ENCODE measurements at places on chromosomes 4 and X.
A peak's percentile ranks its signal among the peaks of the same experiment; 100 is the strongest.

DNA sequence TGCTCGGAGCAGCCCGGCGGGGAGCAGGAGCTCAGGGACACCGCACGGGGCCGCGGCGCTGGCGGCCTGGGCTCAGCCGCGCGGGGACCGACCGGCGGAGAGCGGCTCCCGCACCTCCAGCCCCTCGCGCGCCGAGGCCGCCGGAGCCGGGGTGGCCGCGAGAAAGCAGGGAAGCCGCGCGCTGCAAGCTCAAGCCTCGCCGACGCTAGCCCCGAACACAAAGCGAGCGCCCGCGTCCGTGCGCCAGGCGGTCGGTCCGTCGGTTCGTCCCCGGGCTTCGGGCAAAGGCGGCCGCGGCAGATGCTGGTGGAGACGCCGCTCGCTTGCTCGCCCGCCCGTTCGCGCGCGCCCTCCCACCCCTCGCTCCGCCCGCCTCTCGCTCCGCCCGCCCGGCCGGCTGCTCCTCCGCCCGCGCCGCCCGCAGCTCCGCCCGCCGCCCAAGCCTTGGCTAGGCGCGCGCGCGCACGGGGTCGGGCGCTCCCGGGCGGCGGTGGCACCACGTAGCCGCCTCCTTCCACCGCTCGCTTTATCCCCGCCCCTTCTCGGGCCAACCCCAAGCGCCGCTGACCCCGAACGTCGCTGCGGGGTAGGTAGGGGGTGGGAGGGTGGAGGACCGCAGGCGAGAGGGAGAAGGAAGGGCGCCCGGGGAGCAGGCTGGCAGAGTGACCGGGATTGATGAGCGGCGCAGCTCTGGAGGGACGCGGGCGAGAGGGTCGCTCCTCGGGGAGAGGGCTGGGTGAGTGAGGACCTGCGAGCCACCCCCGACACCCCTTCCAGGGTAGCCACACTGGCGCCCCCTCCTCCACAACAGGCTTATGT lies at the start of gene TSPAN5:
Gene TSPAN5, minus strand, starts transcription at position 325 of the 819 bp plus-strand sequence.
- peak; percentile 90 for DNase-seq

- DNase-seq: no peak
Observed at GRCh38 chrX:133586443-133586842, 171.2 kb upstream of the GPC4 start.

- no peak for DNase-seq
Observed at GRCh38 chr4:102596532-102596931, 95.4 kb downstream of the NFKB1 start.

DNA sequence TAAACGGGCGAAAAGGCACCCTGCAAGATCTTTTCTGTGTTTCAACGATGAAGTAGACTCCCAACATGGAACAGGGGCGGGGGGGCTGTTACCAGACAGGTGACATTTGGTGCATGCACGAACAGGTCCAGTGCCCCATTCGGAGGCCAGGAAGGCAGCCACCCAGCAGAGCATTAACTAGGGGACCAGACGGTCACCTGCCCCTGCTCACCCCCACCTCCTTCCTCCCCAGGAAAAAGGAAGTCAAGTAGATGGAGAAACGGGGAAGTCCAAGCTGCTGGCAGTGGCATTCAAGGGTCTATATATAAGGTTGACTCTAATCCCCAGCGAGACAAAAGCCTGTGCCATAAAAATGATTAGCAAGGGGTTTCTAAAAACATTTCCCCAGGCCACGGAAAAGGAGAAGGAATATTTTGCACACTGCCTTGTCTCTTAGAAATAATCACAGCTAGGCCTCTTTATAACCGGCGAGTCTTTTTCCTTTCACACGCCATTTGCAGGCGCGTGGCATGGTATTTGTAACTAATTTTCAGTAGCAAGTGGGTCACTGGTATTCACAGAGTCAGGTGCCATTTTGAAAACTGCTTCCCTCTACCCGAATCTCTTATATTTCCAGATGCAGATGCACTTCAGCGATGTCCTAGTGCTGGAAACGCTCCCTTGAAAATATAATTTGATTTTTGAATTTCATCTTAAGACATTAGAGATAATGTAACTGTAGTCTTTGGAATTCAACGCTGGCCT lies 1.2 kb upstream of the TMSB4X start:
- DNase-seq: no peak

DNA sequence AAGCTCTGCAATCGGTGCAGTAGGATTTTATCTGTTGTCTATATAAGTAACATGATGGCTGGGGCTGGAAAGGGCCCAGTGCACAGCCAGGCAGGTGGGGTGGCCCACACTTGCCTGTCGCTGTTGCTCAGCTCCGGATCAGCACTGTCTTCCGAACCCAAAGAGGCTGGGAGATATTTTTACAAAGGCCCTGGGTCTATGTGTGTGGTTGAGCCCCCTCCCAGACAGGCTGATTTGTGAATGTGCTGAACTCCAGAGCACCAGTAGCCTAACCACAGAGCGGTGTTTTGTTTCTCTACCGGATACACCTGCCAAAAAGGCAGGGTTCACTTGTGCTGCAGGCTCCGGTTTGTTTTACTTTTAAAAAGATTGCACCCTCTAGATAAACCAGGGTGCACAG lies 33.5 kb upstream of the CHRNA9 start:
- DNase-seq: no peak

DNA sequence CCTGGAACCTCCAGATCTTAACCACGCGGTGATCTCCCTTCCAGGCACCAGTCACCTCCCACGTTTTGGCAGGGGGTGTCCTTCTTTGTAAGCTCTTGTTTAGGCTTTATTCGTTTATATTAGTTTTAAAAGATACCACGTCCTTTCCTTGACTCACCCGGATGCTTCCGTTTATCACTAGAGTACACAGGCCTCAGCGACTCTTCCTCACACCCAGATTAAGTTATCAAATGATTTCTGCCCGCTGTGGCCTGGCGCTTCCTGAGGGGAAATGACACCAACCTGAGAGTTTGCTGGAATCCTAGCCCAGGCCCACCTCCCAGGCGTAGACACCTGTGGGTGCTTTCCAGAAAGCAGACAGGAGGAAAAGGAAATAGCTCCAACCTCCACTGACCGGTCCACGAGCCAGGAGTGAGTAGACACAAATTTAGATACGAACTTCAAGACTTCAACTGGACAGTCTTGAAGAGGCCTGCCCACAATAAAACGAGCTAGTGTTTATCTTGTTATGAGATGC lies 756 bp upstream of the ADAMTS3 start:
- no peak for DNase-seq

GRCh38 chrX:928606-929005 lies 283.8 kb downstream of the CRLF2 start:
- DNase-seq: no peak

GRCh38 chr4:139247700-139248238 lies 32.3 kb downstream of the MGARP start:
- no peak for DNase-seq

DNA sequence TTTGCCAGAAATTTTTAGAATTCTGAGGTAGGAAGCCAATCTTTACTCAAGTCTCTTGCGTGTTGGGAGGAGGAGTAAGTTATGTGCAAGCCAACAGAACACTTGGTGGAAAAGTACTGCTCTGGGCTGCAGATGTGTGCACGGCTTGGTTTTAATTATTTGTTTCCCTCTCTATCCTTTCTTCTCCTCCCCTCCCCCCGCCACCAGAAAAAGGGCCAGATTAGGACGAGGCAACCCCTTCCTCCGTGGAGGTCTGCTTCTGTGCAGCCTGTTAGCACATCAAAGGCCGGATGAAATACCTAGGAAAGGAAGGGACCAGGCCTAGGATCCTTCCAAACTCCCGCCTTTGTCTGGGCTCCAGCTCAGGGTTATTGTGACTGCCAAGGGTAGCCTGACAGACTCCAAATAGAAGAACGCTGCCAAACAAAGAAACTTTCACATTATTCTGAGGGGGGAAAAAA lies 1.0 kb upstream of the PGRMC1 start:
- DNase-seq: no peak

DNA sequence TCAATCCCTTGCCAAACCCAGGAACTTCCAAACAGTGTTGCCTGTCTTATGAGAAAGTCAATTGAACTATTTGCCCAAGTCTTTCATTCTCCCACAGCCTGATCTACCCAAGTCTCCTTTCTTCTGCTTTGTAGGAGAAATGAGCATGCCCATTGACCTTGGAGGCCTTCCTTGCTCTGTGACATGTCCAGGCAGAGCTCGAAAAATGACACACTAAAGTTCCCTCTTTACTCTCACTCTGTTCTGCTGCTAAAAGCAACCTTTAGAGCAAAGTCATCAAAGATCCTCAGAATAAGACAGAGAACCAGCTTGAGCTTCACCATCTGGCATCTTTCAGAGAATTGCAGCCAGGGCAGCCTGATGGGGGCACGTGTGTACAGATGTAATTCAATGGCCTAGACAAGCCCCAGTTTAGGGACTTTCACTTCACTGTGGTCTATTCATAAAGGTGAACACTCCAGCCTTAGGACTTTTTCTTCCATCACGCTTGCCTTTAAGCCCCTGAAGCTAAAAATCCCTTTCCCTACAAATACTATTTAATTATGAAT lies 136.4 kb downstream of the AMELX start:
- DNase-seq: no peak

DNA sequence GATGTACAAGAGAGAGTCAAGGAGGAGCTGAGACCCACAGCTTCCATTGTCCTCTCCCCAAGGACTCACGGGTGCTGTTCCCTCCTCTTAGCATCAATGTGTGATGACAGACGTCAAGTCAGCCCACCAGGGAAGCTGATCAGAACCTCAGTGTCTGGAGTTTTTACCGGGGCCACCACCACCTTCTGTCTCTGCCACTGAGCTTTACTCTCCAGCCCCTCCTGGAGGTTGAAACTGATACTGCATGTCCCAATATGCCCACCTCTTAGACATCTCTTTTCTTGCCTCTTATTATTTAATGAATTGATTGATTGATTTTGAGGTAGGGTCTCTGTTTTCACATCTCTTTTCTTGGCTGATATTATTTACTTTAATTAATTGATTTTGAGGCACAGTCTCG lies 10.3 kb upstream of the AKAP17A start:
- DNase-seq: peak; percentile 77

GRCh38 chr4:143721317-143721716 lies 20.8 kb upstream of the FREM3 start:
- no peak for DNase-seq

DNA sequence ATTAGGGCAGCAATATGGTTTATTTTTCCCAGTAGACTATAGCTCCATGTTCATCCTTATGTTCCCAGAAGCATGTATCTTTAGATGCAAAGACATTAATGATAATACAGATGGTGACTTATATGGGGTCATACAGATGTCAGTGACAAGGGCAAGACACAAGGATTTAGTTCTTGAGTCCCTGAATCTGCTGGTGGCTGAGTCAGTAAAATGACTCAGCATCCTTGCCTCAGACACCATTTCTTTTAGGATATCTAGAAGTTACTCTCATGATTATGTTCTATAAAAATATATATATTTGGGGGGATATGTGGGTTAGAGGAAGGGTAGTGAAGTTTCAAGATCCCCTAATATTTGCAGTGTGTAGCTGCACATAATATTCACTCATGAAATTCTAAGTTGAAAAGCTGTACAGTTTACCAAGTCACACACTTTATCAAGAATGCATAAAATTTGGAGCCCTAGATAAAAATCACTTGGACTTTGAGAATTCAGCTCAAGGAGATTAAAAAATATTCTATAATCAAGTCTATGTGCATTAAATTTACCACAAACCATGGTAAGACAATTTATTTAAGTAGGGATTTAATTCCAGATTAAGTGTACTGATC lies 101.9 kb downstream of the LNX1 start:
- DNase-seq: no peak

DNA sequence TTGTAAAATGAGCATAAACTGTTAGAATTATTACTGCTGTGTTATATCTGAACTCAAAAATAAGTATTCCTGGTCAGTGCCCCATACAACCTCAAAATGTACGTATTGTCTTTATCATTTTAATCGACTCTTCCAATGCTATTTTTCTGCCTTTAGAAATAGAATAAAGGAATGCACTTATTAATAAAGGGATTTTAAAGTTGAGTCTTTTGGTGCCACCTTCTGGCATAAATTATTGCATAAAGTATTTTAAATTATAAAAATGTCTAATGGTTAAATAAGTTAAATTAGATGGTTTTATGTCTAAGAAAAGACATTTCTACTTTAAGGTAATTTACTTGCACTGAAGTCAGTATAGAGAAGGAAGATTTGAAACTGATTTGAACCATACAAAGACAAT lies 424.0 kb upstream of the NDST4 start:
- DNase-seq: no peak

GRCh38 chr4:120829113-120829831 lies 93.3 kb downstream of the PRDM5 start:
- no peak for DNase-seq

DNA sequence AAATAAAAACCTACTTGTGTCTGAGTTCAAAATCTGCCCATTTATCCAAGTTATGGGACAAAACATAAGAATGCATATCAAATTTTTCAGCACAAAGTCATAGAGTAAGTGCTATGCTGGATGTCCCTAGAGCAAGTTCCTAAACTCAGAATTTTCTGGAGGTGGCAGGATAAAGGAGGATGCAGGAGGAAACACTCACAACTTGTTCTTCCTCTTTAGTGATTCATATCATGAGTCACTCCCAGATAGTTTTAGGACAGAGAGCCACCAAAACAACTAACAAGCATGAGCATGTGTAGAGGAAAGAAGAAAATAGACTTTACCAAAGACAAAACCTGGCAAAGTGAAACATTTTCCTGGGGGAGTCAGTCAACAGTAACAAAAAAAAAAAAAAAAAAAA lies 302.7 kb downstream of the KCTD8 start:
- no peak for DNase-seq

DNA sequence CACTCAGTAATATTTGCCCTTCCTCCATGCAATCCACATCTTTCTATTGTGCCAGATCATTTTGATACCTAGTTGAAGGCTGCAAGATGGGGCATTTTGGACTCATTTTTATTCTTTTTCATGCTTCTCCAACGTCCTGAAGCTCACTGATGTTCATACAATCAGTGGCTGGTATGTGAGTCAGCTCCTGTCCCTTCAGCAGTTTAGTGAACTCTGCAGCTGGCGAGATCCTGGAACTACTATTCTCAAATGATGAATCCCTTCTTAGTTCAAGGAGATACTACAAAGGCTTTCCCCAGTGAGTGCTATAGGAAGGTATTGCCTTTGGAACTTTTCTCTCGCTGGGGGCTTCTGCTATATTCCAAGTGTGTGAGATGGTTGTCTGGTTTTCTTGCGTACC lies 9.6 kb upstream of the CCDC149 start:
- no peak for DNase-seq

DNA sequence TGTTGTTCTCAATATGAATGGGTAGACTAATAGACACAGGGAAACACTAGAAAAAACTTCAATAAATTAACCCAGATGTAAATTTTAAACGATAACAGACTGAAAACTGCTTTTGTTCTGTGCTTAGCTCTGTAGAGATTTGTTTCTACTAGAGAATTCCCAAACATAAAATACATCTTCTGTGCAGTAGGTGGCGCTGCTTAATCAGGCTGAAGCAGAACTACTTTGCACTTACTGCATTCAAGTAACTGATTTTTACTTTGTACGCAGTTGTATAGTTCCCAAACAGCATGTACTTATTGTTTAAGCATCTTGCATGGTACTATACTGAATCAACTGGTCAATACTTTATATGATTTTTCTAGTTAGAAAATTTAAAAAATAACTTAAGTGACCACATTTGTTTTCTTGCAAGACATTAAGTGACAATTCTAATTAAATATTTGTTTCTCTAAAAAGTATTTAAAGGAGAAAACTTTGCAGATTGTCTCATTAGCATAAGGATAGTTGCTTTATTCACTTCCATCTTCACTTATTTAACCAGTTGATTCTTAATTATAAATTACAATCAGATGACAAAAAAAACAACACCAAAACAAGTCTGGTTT lies 490.6 kb downstream of the IL15 start:
- peak; percentile 38 for DNase-seq
